RCC 7860 (cell line): ENCODE measurements at places on chromosomes 7 and 10.
A peak's percentile ranks its signal among the peaks of the same experiment; 100 is the strongest.

DNA sequence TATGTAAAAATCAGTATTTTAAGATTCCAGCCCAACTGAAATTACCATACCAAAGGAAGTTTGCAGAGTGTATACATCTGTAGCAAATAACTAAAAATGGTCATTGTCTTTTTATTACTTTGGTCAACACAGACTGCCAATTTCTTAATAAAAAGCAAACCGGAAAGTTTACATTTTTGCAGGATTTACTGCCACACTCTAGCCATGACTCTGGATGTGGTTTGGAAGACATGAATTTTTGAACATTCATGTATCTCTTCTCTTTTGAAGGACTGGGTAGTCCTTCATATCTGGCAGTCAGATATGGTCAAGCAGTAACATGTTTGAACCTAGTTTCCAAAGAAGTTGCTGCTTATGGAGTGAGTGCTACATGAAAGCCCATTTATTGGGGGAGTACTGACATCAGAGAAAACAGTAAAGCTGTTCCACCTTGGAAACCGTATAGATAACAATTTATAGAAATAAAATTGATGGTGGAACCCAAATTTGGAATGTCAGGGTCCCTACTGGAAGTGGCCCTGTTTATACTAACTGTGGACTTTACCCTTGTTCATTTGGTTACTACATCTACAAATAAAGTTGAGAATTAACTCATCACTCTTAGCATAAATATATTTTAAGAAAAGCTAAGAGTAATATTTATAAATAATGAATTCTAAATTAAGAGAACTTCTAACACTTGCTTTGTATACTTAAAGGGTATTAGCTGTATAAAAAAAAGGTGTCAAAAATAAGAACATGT, 84.6 kb downstream of the ZMYND11 start:
- DNase-seq: no peak

DNA sequence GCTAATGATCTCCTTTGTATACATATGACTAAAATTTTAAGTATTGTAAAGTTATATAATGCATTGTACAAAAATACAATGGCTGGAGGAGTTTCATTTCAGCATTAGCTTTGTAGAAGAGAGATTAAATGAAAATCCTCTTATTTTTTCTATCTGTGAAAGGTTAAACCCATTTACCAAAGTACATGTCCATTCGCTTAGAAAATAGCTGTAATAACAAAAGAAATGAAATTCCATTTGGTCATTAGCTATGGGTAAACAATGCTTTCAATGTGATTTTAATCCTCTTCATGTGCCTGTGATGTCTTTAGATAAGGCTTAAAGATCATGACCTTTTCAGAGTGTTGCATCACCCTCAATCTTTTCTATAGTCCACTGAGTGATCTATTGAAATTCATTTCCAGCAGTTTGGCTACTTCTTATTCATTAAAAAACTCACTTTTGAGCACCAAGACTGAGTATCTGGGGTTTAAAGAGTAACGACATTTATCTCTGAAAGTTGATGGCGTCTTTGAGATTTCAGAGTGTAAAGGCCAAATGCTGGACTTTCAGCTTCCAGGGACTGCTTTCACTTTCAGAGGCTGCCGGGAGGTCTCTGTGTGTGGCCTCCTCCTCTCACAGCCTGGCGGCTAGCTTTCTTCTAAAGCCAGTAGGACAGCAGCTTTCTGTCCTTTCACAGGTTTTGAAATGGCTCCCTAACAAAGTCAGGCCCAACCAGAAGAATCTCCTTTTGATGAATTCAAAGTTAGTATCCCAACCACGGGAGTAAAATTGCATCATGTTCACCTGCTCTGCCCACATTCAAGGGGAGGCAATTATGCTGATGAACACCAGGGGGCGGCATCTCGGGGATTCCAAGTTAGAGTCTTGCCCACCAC, 701.4 kb upstream of the COBL start:
- no peak for DNase-seq

- peak; percentile 57 for DNase-seq
Measured at GRCh38 chr7:20514364-20514763, 101.1 kb upstream of the ABCB5 start.

- no peak for DNase-seq
Measured at GRCh38 chr10:70906953-70907636, 18.7 kb upstream of the PCBD1 start.

DNA sequence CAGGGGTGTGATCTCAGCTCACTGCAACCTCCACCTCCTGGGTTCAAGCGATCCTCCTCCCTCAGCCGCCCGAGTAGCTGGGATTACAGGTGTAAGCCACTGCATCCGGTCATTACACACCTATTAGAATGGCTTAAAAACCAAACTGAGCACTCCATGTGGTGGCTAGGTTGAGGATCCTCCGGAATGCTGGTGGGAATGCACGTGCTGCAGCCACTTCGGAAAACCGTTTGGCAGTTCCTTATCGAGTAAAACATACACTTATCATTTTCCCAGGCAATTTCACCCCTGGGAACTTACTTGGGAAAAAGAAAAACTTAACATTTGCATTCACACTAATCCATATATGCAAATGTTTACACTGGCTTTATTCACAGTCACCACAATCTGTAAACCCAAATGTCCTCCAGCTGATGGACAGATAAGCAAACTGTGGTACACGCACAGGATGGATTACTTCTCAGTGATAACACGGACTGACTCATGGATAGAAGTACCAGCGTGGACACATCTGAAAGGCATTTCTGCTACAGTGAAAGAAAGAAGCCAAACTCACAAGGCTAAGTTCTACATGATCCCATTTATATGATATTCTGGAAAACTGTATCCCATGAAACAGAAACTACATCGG, 20.4 kb downstream of the RFC2 start:
- peak; percentile 16 for DNase-seq

DNA sequence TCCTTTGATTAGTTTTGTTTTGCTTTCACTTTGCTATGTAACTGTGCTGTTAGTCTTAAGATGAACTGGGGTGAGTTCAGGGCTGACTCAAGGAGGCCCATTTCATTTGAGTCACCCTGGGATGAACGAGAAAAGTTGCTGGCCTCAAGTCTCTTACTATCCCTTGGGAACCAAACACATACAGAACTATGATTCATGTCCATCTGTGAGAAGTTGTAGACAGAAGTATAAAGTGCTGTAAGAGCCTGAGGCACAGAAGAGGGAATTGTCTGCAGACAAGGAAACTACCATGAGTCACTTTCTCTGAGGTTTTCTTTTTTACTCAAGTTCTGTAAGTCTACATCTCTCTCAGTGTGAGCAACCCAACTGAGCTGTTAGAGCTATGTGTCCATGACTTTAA, 179.8 kb upstream of the CSTF2T start:
- DNase-seq: peak; percentile 46

- DNase-seq: no peak
Measured at GRCh38 chr10:73478636-73479035, 17.2 kb downstream of the PPP3CB start.

DNA sequence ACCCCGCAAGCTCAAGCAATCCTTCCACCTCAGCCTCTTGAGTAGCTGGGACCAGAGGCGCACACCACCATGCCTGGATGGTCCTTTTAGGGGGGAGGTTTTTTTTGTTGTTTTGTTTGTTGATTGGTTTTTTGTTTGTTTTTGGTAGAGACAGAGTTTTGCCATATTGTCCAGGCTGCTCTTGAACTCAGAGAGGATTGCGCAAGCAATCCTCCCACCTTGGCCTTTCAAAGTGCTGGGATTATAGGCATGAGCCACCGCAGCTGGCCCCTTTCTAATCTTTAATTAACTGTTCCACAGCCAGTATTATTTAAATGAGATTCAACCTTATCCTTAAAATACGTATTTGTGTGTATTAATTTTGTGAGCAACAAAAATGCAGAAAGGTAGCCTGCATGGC, 65.8 kb downstream of the SLC13A1 start:
- DNase-seq: no peak

DNA sequence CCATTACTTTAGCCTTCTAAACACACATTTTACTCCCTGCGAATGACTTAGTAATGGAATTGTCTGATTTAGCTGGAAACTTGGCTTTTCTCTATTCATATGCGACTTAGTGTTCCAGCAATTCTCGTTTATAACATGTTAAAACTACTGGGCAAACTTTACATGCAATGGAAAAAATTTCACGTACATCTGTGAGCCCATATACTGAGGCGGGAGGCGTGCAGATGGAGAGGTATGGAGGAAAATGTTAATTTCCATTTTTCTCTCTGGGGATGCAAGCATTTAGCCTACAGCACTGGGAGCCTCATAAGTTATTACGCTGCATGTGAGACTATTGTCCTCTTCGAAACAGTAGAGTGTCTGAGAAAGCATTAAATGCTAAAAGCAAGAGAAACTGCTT, 591.5 kb upstream of the ANKRD30A start:
- no peak for DNase-seq

GRCh38 chr7:24361001-24361400, 77.0 kb downstream of the NPY start:
- DNase-seq: no peak

DNA sequence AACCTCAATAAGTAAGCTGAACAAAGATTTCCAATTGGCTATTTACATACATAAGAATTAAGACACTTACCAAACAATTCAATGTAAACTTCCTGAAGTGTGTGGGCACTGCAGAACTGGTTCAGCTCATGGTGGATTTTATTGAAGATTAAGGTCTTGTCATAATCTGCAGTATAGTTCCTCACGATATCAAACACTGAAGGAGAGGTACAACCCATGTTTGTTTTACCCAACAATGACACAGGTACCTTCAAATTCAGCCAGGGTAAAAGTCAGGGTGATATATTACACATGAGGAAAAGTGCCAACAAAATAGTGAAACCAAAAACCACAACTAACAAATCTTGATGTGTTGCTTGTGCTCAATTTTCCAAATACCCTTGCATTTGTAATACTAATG, 10.0 kb downstream of the ERLIN1 start:
- no peak for DNase-seq

DNA sequence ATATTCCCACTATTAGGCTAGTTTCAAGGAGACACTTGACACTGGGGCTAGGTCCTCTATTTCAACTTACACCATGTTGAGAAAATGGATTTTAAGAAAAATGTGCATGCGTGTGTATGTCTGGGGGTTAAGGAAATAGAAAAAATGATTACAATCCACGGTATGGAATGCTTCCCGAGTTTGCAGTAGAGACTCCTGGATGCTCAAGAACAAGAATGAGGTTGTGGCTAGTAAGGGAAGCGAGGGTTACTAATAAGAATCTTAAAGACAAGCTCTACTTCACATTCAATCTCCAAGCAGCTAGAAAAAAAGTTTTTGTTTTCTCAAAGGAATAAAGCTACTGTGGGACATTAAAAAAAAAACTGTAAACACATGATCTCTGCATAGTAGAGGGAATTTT, 54.7 kb downstream of the ANK3 start:
- no peak for DNase-seq

DNA sequence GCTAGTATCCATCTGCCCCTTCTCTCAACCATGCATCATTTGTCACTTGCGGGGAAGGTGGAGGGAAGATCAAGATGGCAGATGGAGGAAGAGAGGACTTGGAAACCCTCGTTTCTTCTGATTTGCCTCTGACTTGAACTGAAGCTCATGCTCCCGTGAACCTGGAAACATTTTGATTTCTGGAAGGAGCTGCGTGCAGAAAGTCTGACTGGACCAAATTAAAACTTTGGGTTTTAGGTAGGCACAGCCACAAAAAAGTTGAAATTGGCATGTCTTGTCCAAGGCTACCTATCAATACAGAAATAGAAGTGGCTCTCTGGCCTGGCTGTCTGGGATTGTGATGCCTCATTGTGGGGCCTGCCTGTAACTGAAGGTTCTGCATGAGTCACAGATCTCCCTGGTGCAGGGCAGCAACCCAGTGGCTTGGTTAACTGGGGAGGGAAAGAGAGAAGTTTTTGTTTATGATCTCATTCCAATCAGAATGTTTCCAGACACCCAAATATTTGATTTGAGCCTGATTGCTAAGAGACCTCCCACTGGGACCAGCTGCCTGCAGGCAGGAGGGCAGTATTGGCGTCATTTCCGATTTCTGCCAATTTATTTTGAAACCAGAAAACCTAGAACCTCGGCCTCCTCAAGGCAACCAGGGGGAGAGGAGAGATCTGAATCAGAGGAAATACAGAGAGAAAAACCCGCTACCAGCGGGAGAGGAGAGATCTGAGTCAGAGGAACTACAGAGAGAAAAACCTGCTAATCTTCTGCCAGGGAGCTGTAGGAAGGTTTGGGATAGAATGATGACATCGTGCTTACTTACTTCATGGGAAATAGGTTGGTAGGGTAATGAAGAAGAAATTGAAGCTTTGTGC, 363.6 kb downstream of the ANKRD30A start:
- peak; percentile 92 for DNase-seq

GRCh38 chr7:15306296-15306695, 255.5 kb downstream of the AGMO start:
- DNase-seq: no peak

DNA sequence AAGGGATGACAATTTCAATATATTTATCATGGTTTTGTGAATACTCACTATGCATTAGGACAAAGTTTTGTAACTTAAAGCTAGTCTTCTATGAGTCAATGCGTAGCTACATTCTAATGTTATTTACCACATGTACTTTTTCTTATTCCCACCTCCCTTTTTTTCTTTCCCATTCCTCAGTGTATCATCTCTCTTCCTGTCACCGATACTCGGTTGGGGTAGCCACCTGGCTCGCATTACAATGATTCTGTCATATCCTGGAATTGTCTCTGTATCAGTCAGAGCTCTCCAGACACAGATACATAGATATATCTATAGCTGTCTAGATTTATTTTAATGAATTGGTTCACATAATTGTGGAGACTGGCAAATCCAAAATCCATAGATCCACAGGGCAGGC, 9.8 kb upstream of the RALA start:
- DNase-seq: no peak

DNA sequence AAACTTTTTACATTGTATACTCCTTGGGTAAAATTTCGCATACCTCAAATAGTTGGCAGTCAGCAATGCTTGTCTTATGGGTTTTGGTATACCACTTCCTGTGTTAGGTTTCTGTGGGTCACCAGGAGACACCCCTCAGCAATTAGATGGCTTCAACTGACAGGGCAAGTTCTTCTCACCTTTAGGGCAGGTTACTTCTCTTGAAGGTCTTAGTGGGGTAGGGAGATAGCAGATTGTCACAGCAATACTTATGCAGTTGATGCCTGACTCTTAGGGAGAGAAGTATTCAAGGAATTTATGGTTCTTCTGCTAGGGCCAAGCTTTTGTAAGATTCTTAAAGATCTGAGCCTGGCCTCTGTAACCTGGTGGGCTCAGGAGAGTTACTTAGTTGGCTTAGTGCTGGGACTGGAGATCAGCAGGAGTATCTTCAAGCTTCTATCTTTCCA, 42.9 kb downstream of the MKLN1 start:
- peak; percentile 74 for DNase-seq
